ENCODE measurements at places on chromosomes 3 and 15.

- DNase-seq, result no peak
Measured at GRCh38 chr3:65507437-65507836, 531.3 kb downstream of the MAGI1 start.

- no peak for DNase-seq
Measured at GRCh38 chr15:100189319-100189718, 152.5 kb downstream of the ADAMTS17 start.

GRCh38 chr15:101288905-101289513, 6.0 kb downstream of the SNRPA1 start:
- DNase-seq, result no peak

DNA sequence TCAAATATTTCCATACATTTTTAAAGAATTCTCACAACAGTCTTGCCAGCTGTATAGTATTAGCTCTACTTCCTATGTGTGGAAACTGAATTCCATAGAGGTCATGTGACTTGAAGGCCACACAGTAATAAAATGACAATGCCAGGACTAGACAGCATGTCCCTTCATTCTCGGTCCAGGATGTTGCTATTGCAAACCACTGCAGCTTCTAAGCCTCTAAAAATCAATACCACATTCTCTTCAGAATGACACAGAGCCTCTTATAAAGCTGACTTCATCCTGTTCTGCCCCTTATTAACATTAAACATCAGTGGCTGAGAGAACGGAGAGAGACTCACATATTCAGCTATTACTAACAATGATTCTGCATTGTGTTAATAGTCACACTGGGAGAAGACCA, 240.3 kb upstream of the PEX5L start:
- DNase-seq, result no peak

All from fibroblast of skin of left biceps (primary cell).